Foreskin keratinocyte (primary cell): ENCODE measurements at places on chromosomes 1 and 21. TPM values are rescaled to one million over a fixed set of nuclear protein-coding genes. Genes with fewer than 3 reads are reported as not detected.
A peak's percentile ranks its signal among the peaks of the same experiment; 100 is the strongest.

The TMEM201 gene
- 9.4 and 10.4 TPM in 2 replicates for total RNA-seq

- no peak for DNase-seq
These were observed 7.9 kb upstream of the ZRANB2 start for GRCh38 chr1:71088645-71089287.

GRCh38 chr1:48051466-48052126 lies 54.4 kb upstream of the TRABD2B start:
- DNase-seq: peak; percentile 59

- DNase-seq: no peak
These were observed 31.6 kb downstream of the RGS5 start for GRCh38 chr1:163170975-163171676.

GRCh38 chr1:226804907-226805759 lies 65.3 kb upstream of the PSEN2 start:
- no peak for DNase-seq

DNA sequence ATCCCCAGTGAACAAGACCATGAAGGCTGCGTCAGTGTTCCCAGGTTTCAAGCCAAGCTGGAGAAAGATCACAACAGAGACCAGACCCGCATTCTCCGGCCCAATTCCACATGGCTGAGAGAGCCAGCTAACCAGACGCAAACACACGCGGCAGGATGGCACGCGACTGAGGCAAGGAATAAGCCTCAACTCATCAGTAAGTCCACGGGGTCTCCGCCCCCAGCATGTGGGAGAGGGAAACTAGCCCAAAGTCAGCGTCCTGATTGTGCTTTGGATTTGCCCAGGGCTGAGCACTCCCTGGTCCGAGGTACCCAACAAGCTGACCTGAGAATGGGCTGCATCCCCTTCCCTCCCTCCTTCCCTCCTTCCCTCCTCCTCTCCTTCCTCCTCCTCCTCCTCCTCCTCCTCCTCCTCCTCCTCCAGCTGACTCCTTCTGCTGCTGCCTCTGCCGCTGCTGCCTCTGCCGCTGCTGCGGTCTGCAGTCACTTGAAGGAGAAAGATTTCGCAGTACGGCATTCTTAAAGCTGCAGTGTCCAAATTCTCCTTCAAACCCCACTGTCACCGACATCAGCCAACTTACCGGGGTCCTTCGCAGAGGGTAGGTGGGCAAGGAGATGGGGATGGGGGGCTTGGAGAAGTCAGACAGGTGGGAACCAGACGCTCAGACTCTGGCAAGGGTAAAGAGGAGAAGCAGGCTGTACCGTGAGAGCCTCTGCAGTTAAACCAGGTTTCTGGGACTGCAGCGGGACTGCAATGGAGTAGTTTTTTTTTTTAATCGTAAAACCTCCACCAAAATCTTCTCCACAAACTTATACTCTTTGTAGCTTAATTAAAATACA lies 33.0 kb upstream of the H6PD start:
- peak; percentile 49 for DNase-seq

DNA sequence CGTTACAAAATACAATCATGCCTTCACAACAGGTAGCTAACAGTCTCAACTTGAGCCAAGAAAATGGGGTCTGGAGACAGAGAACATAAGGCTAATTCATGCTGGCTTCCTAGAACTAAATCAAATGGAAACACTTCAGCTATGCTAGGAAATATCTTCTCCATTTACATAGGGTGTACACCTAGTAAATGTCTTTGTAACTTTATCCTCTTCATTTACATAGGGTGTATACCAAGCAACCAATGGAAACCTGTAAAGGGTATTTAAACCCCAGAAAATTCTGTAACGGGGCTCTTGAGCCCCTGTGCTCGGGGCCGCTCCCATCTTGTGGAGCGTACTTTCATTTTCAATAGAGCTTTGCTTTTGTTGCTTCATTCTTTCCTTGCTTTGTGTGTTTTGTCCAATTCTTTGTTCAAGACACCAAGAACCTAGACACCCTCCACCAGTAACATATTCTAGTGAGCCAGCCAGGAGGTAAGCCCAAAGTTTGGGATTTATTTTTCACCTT lies 19.5 kb upstream of the CYP4X1 start:
- no peak for DNase-seq

DNA sequence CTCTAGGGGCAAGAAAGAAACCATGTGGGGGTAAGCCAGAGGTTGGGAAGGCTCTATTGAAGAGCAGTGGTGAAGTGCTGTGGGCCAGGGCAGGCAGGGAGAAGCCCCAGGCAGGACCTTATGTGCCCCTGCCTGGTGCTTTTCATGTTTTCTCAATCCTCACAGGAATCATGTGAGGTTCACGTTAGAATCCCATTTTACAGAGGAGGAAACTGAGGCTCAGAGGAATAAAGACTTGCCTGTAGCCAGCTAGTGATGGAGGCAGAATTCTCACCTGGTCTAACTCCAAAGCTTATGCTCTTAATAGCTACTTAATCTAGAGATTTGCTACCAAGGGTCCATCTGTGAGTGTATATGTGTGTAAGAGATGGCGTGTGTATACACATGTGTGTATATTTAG lies 4.2 kb downstream of the TTC22 start:
- no peak for DNase-seq

- no peak for DNase-seq
These were observed 13.7 kb downstream of the GGPS1 start for GRCh38 chr1:235342039-235342438.

DNA sequence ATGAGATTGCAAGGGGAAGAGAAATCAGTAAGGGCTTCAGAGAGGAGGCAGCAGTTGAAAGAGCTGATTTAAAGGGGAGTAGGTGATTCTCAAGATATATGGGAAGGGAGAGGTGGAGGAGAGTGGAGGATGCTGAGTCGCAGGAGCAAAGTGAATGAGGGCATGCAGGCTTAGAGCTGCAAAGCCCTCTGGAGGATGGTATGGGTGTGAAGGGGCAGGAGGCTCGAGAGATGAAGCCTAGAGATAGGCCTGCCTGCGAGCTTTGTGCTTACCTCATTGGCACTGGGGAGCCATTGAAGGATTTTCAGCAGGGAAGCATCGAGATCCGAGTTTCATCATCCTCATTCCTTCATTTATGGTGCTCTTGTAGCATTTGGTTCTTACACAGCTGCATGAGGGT lies 15.8 kb upstream of the SH2D2A start:
- DNase-seq: no peak

GRCh38 chr1:8701794-8702471 lies 115.5 kb downstream of the RERE start:
- peak; percentile 46 for DNase-seq

DNA sequence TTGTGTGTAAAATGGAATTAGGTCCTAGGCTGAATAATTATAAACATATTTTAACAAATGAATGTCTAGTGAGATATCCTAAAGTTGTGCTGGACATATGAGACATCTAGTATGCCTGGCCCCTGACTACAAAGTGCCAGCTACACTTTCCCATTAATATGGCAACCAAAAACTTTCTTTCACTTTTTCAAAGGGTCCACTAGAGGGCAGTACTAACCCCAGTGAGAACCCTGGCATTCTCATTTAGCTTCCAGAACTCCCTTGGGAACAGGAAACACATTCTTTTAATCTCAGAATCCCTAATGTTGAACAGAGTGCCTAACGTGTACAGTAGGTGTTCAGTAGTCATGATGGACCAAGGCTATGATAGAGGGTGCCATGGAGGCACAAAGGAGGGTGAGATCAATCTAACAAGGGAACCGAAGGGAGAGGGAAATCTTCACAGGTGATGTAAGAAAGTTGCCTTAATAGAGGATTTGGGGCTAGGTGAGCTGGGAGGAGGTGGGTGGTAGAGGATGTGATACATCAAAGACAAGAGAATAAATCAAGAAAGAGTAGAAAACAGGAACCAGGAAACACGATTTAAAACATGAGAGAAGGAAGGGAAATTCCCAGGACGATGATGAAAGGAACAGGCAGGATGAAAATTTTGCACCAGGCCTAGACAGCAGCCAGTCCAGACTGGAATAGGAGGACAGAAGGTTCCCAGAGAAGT lies 41.6 kb downstream of the NSL1 start:
- peak; percentile 59 for DNase-seq

DNA sequence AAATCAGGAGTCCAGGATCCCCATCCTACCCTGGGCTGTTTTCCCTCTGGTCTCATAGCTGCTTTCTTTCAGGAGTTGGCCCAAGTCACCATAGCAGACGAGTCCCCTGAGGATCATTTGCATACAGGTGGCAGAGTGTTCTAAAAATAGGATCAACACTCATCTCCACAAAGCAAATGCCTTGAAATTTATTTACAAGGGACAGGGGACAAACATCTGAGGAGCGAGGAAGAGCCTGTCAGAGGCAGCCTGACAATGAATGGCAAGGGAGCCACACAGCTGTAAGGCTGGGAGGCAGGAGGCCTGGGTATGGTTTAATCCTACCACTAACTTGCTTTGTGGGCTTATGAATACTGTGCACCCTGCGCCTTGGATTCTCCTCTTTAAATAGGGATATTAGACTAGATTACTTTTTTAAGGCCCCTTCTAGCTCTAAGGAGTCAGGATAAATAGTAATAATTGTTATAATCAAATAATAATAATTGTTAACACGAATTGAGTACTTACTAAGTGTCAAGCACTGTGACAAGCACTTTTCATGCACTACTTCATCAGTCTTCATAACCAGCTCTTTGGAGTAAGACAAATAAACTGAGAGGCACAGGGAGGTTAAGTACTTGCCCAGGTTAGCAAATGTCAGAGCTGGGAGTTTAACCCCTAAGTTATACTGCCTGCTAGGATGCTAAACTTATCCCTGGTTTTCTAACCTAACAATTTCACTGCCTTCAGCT lies 34.5 kb downstream of the RAB3B start:
- DNase-seq: no peak

GRCh38 chr1:27284425-27285273 lies 37.3 kb upstream of the TMEM222 start:
- peak; percentile 16 for DNase-seq
